ENCODE measurements at places on chromosomes 16 and 17. TPM values are rescaled to one million over a fixed set of nuclear protein-coding genes. Genes with fewer than 3 reads are reported as not detected.
A peak's percentile ranks its signal among the peaks of the same experiment; 100 is the strongest.

- DNase-seq = no peak
Measured at GRCh38 chr17:5210091-5210490, 18.4 kb upstream of the ZNF594 start.

Gene SLC6A2
- 0.10 TPM for total RNA-seq

DNA sequence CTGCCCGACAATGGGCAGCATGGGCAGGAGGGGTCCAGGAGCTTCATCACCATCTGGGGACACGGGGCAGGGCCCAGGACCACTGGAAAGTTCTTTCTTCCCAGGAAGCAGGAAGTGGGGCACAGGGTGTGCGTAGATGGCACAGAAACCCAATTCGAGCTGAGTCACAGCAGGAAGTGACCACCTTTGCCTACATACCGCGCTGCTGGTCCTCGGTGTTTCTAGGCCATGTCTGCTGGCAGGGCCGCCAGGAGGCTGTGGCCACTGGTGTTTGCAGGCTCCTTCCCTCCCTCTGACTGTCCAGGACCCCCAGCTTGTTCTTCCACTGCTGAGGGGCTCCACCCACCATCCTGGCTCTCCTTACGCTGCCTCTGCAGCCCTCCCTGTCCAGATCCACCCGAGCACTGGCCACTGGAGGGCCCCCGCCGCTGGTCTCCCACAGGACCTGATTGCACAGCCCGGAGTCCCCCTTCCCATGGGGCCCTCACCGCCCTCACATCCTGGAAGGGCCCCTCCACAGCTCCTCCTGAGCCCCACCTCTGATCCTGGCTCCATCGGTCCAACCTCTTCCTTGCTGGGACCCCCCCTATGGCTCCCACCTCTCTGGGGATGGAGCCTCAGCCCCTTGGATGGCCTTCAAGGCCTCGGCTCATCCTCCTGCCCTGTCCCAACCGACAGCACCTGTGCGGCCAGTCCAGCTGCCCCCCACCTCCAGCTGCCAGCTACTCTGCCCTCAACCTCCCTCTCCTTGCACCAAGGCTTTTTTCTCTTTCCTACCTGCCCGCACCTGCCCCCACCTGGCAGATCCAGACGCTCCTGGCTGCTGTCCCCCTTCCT, 14.5 kb upstream of the RASD1 start:
- no peak for DNase-seq

GRCh38 chr17:39461926-39462569, 762 bp downstream of the CDK12 start:
- DNase-seq = no peak

GRCh38 chr17:82808921-82809905, 30.6 kb downstream of the ZNF750 start:
- no peak for DNase-seq

GRCh38 chr17:57343717-57344116, 87.4 kb downstream of the MSI2 start:
- DNase-seq = no peak

Gene ANKS4B
- not detected for total RNA-seq

GRCh38 chr16:53014287-53014686, 38.4 kb downstream of the CHD9NB start:
- DNase-seq = no peak

DNA sequence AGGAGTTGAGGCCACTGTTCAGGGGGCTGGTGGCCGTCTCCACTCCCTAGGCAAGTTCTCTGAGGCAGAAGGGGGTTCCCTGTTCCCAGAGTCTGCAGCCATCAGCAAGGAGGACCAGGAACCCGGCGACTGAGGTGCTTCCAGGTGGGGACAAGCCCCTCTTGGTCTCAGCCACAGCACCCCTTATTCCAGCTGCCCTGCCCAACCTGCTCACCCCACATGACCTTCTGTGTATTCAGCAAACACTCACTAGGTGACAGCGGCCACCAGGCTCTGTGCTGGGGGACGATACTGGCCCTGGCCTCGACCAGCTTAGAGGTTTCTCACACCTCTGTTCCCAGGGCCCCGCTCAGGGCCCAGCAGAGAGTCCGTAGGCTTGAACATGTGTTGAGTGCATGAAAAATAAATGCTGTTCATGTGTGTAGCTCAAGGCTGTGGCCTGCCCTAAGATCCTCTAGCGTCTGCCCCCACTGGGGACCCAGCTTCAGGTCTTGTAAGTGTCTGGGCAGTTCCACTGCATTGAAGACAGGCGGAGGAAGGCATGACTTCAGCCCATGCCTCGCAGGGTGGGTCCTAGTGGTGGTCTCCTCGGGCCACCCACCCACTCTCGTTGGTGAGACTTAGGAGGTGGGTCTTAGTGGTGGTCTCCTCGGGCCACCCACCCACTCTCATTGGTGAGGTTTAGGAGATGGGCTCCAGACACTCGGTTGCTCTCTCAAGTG, 44.2 kb downstream of the NT5M start:
- no peak for DNase-seq

DNA sequence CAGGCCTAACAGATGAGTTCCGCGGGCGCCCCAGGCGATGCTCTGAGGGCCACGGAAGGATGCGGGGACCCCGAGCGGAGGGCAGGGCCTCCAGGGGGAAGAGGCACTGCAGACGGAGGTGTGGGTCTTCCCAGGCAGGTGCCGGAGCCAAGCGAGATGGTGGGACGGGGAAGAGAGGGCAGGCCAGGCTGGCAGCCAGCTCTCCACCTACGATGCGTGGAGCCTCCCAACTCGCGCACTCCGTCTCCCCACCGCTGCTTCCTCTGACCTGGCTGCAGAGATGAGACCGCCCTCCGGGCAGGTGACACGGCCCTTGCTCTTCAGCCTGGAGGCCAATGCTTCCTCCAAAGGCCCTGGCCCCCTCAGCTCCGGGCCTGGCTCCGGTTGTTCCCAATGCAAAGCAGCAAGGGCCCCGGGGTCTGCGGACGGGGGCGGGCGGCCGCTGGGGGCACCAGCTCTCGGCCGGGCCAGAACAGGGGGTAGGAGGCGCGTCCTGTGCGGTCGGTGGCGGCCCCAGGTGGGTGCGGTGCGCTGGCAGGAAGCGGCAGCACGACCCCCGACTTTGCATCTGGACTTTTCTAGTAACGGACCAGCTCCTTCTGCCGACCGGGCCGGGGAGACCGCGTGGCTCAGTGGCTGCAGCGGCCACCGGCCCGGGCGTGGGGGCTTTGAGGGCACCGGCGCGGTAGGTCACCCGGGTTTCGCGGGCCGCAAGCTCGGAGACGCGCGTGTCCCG, 1.5 kb upstream of the SOX8 start:
- DNase-seq = no peak

DNA sequence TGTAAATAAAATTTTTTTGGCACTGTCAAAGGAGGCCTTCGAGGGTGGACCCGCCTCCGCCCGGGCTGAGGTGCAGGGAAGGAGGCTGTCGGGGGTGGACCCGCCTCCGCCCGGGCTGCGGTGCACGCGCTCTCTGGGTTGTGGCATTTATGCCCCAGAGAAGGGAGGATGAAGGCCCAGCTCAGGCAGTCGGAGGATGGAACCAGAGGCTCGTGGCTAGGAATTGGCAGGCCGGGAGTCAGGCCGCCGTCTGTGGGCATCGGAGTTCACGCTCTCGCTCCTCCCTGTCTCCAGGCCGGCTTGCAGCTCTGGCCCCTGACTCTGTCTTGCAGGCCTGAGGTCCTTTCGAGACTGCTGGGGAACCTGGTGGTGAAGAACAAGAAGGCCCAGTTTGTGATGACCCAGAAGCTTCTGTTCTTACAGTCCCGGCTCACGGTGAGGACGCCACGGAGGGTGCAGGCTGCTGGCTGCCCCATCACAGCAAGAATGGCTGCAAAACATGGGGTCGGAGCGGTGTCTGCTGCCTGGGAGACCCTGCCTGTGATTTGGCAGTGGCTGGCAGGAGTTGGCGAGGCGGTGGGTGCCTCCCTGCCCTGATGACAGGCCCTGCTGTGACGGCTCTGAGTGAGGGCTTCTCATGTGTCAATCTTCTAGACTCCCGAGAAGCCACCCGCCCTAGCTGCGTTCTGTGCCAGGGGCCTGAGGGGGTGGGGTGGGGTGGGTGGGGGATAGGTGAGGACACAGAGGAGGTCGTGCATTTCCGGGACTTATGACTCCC, 5.9 kb downstream of the TELO2 start:
- no peak for DNase-seq

GRCh38 chr17:63480192-63480784, 3.4 kb downstream of the ACE start:
- DNase-seq = no peak

- DNase-seq = no peak
Measured at GRCh38 chr16:8943966-8944759, 19.5 kb downstream of the USP7 start.

Gene ZNF423
- total RNA-seq = 0.49 TPM

Gene TBX6
- 0.46 TPM for total RNA-seq

GRCh38 chr16:30775392-30776188, 11.4 kb downstream of the ZNF629 start:
- DNase-seq = peak; percentile 63

Gene NPIPA8
- total RNA-seq = 0.18 TPM

All from Panc1 (cell line).